ENCODE measurements at places on chromosomes 11 and 22.

GRCh38 chr11:67375320-67376055 is 2.1 kb upstream of the CLCF1 start:
- DNase-seq: no peak

DNA sequence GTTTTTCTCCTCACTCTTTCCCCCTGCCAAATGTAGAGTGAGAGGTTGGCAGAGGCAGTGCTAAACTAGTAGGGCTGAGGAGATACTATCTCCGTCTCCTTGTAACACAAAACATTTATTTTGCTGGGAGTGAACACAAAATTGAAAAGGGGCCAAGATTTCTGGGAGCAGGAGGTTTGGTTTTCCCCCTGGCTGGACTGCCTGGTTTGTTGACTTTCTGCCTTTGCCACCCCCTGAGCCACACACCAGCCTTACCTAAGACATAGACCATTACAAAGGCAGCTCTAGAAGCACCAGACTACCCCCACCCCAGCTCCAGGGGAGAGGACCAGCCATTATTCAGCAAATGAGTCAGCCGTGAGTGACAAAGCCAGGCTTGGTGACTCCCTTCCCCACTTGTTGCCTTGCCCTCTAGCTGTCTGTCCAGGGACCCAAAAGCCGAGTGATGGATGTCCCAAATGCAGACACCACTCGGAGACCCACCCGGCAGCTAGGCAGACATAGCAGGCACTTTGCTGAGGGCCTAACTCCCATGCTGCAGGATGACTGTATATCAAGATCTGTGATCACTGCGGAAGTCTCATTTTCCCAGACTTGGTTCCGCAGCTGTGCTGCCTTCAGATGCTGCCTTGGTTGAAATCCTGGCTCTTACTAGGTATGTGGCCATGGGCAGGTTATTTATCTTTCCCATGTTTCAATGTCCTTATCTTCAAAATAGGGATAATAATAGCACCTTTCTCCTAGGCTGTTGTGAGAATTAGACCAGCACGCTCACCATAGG is 17.7 kb upstream of the CDON start:
- DNase-seq: no peak

GRCh38 chr11:71551711-71552110 is 3.5 kb downstream of the KRTAP5-9 start:
- no peak for DNase-seq

DNA sequence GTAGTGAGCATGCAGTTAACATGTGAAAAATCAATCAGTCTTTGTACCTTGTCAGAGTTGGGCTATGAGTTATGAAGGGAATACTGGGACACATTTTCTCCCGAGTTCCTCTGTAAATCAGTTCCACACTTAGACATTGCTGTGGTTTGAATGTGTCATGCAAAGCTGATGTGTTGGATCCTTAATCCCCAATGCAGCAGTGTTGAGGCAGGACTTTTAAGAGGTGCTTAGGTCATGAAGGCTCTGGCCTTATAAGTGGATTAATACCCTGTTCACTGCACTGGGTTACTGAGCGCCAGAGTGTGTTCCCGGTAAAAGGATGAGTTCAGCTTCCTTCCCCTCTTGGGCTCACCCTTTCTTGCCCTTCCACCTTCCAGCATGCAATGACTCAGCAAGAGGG is 742.1 kb upstream of the TENM4 start:
- DNase-seq: no peak

GRCh38 chr11:67251841-67252240 is 14.4 kb upstream of the GRK2 start:
- no peak for DNase-seq

DNA sequence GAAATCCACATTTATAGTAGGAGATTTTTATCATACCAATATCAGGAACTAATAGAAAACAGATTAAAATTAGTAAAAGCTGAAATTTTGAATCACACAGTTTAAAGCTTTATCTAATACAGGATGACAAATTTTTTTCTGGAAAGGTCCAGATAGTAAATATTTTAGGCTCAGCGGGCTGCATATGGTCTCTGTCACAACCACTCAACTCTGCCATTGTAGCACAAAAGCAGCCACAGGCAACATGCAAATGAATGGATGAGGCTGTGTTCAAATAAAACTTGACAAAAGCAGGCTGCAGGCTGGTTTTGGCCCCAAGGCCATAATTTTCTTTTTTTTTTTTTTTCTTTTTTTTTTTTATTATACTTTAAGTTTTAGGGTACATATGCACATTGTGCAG is 108.2 kb upstream of the CCDC90B start:
- DNase-seq: no peak

- DNase-seq: no peak
These were observed 520.0 kb upstream of the LUZP2 start for GRCh38 chr11:23976841-23977271.

- no peak for DNase-seq
These were observed 1.0 kb downstream of the ARHGAP8 start for GRCh38 chr22:44753189-44754042.

DNA sequence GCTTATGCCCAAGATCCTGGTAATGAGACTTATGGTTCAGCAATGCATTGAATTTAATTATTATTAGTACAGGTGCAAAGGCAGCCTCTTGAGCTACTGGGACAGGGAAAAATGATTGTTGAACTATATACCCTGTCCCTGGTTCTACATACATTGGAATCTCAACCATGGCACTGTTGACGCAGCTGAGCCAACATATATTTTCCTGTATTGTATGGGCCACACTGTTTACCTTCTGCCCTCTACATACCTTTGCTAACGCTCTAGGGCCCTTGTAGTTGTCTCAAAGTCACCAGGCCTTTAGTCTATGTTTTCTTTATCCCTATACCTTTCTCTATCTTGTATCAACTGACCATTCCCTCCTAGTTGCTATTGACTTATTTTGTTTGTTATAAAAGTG is 22.6 kb downstream of the KREMEN1 start:
- DNase-seq: no peak

DNA sequence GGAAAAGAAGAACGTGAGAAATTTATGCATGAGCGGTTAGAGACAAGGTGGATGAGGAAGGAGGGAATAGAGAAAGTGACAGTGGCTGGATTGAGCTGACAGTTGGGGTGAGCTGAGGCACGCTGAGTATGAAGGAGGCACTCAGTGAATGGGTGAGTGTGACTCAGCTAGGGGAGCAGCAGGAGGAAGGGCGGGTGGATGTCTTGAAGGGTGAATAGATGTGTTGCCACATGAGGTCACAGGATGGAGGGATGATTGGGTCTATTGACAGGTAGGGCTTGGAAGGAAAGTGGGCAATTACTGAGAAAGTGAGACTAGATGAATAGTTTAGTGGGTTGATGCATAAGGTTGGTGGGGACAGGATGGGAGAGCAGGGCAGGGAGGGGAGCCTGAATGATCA is 8.0 kb downstream of the IFITM10 start:
- no peak for DNase-seq

DNA sequence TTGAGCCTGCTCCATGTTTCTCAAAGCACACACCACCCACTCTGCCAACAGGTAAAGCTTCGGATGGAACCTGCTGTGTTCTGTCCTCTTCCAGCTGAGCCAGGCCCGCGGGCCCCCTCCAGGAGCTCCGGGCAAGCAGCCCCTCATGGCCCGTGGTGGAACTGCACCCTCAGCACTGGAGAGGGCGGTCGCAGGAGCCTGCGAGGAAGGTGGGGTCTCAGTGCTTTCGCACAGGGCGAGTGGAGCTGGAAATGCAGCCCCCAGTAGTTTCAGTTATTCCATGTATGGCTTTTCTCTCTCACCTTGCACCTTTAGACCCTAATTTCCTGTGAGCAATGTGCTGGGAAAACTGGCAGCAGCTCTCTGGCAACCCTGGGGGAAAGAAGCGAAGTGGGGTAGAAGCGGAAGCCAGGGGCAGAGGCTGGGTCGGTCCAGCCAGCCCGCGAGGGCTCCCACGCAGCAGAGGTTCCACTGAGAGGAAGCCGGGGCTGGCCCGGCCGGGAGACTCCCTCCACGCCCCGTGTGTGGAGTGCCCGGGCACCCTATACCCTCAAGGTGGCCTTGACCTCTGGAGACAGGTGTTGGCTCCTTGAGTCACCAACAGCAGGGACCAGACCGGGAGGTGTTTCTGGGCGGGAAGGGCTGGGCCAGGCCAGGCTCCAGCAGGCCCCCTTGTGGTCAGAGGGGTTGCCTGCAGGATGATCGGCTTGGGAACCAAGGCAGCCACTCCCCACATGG is 119.9 kb upstream of the TMEM45B start:
- peak; percentile 43 for DNase-seq

DNA sequence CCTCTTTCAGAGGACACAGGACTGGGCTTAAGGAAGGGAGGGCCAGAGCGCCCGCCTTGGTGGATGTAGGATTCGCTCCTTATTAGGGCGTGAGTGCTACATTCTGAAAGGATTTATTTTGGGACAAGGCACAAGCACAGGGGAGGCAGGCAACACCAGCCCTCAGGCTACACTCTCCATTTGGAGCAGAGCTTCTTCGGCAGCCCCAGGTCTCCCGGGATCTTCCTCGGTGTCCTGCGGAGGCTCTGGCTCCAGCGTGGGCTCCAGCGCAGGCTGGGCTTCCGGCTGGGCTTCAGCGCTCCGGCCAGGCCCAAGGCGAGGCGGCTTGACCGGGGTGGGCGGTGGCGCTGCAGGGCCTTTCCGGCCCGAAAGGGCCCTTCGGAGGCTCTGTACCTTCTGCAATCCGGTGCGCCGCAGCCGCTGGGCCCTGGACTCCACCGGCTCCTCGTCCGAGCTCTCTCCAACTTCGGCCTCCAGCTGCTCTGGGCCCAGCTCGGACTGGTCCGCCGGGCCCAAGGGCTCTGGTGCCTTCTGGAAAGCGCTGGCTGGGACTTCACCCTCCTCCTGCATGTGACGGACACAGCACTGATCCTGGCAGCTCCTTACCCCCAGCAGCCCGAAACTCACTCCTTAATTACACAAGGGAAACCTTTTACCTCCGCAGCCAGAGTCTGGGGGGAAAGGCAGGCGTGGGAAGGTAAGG is 1.1 kb downstream of the CAVIN3 start:
- no peak for DNase-seq

- DNase-seq: peak; percentile 21
These were observed 72.6 kb downstream of the HIPK3 start for GRCh38 chr11:33329705-33330329.

DNA sequence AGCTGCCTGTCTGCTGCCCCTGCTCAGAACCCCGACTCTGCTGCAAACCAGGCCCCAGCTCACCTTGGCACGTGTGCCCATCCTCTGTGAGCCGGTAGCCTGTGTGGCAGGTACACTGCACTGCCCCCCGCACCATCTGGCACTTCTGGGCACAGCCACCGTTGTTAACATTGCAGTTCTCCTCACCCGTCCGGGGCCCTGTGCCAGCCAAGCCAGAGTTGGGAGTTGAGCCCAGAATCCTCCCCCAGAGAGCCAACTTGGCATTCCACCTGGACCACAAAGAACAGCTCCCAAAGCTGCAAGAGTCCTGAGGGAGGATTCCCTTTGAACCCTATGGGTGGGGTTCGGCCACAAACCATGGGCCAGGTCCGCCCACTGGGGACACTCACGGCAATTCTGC is 22.5 kb downstream of the LRP4 start:
- no peak for DNase-seq

GRCh38 chr22:44726439-44726838 is 24.4 kb downstream of the PRR5 start:
- DNase-seq: no peak

DNA sequence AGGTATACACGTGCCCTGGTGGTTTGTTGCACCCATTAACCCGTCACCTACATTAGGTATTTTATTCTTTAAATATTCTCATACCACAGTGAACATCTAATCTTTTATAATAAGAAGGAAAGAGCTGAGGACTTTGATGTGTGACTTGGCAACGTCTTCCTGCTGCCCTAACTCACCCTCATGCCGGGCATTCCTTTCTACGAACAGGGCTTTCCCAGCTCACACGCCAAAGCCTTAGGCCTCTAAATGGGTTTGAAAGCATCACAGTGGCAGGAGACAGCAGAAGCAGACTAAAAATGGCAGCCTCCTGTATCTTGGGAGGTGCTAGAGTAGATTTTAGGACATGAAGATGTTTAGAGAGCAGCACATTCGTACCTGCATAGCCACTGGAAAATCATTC is 52.6 kb downstream of the CLTCL1 start:
- DNase-seq: no peak

- DNase-seq: no peak
These were observed 68.7 kb downstream of the CCDC81 start for GRCh38 chr11:86443415-86443814.

GRCh38 chr11:125250318-125251213 is 86.0 kb downstream of the PKNOX2 start:
- no peak for DNase-seq

Data from effector CD4-positive, alpha-beta T cell (primary cell).